Esophagus squamous epithelium (tissue), 5 donors: ENCODE measurements at places on chromosomes 7 and 10.

DNA sequence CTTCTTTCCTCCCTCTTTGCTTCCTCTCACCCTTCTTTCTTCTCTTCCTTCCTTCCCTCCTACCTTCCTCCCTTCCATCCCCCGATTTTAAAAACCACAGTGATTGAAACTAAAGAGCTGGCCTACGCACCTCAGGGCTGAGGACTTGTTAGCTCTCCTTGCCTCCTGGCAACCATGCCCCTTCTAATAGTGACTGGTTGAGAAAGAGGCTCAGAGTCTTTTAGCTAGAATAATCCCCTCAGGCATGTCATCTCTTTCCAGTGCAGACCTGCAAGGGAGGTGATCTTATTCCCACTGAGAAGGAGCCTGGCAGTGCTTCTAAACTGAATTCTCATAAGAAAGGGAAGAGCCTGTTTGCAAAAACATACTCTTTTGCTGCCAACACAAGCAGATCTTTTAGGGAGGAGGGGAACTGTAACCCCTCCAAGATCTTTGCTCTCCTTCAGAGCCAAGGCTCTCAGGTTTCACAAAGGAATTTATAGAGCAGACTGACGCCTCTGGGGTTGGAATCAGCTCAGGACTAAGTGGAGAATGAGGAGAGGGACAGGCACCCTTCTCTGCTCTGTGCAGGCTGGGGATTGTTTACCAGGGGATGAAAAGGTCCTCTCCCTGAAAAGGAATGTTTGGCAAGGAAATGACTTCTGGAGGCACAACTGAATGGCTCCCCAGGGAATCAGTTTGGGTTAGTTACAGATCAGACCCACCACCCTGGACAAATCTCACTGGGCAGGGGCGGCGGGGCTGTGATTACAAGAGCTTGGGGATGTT lies 9.4 kb upstream of the ANKRD1 start:
- no peaks in the 10 kb centered on the region for H3K36me3 ChIP-seq
- H3K27me3 ChIP-seq, result no peaks in the 10 kb centered on the region
- H3K27ac ChIP-seq, result peak overlapping the region; percentile 74

DNA sequence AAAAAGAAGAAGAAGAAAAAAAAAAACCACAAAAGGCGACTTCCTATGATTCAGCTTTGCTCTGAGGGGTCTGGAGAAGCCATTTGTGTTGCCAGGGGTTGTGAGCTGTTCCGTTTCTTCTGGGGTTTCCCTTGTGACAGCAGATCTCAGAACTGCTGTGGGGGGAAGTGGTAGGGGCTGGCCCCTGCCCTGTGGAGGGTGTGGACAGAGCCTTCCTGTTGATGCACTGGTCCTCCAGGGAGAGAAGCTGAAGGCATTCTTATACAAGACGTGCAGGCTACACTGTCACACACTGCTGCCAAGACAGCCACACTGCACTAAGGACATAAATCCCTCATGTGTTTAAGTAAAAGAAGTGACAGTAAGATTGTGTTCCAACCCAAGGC lies 17.3 kb upstream of the CSGALNACT2 start:
- H3K4me3 ChIP-seq, result no peak overlapping the region
- no peak overlapping the region for H3K27ac ChIP-seq
- DNase-seq, result no peak
- no peaks in the 10 kb centered on the region for H3K27me3 ChIP-seq

GRCh38 chr10:11125004-11125403 lies 107.3 kb downstream of the CELF2 start:
- no peaks in the 10 kb centered on the region for H3K4me1 ChIP-seq
- H3K27ac ChIP-seq, result no peak overlapping the region
- no peak overlapping the region for H3K4me3 ChIP-seq
- no peaks in the 10 kb centered on the region for H3K27me3 ChIP-seq

DNA sequence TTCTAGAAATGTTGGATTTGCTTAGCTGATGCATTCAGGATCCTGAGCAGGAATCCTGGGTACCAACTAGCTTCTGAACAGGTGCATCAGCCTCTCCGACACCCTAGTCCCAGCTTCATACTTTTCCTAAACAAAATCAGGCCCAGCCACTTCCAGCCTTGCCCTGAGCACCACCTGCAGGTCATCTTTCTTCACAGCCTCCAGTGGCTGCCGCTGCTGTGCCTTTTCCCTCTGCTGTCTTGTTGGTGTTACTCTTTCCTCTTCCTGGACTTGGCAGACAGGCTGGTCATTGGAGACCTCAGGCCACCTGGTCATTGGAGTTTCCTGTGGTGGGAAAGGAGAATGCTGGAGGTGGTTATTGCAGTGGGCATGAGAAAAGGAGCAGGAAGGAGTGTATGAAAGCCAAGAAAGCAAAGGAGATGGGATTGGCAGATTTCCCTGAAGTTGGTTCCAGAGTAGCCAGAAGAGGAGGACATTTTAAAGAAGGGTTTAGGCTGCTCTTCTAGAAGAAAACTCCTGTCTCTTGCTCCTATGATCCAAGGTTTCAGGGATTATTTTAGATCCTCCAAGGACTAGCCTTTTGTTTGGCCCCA lies 48.2 kb upstream of the NFKB2 start:
- no peaks in the 10 kb centered on the region for H3K4me1 ChIP-seq
- H3K4me3 ChIP-seq, result no peak overlapping the region
- H3K27me3 ChIP-seq, result no peaks in the 10 kb centered on the region
- DNase-seq, result no peak

DNA sequence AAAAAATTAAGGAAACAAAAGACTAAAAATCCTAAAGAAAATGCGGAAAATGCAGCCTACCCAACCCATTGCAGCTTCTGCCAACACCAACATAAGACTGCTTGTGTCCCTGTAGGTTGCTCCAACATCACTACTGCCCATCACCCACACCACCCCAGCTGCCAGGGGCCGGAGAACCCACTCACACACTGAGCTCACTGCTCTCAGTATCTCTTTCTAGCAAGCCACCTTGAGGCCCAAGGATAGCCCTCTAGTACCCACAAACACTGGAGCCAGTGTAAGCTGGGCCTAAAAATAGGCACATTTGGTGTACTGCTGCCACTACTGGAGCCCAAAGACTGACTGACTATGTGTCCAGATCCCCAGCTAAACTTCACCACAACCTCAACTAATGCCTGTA lies 67.3 kb downstream of the MEST start:
- no peak overlapping the region for H3K4me3 ChIP-seq
- no peak for DNase-seq
- H3K27me3 ChIP-seq, result no peaks in the 10 kb centered on the region

- H3K36me3 ChIP-seq, result no peaks in the 10 kb centered on the region
- DNase-seq, result no peak
- H3K4me3 ChIP-seq, result no peak overlapping the region
Observed at GRCh38 chr7:141649137-141649864, 52.7 kb downstream of the DENND11 start.

- no peaks in the 10 kb centered on the region for H3K4me1 ChIP-seq
- H3K27me3 ChIP-seq, result no peaks in the 10 kb centered on the region
- no peak for DNase-seq
- no peak overlapping the region for H3K4me3 ChIP-seq
- H3K36me3 ChIP-seq, result no peaks in the 10 kb centered on the region
- no peak overlapping the region for H3K27ac ChIP-seq
Observed at GRCh38 chr7:39075210-39075609, 97.5 kb downstream of the POU6F2 start.
